Ascending aorta (tissue), 2 donors: ENCODE measurements at places on chromosomes 5 and 9. TPM values are rescaled to one million over a fixed set of nuclear protein-coding genes. Genes with fewer than 3 reads are reported as not detected.

DNA sequence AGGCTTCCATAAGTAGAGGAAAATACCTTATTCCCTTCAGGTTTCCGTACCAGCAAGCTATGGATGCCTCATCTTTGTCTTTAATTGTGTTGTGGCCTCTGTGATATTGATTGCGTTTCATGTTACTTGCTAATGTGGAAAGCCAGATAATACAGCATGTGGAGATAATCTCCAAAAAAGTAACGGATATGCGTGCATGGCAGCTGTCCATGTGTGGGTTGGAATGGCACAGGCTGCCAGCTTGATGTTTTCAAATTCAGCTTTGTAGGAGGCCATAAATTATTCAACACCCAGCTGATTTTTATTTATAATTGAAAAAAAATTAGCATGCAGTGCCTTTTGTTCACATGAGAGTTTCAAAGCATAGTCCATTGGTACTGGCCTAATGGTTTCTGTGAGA is 144.9 kb downstream of the GIN1 start:
- H3K27me3 ChIP-seq = no peaks in the 10 kb centered on the region
- no peak for DNase-seq
- no peak overlapping the region for H3K4me3 ChIP-seq
- H3K4me1 ChIP-seq = peaks cover 8% of the 10 kb centered on the region
- peak overlapping the region; percentile 63 for H3K27ac ChIP-seq
- no peaks in the 10 kb centered on the region for H3K36me3 ChIP-seq

DNA sequence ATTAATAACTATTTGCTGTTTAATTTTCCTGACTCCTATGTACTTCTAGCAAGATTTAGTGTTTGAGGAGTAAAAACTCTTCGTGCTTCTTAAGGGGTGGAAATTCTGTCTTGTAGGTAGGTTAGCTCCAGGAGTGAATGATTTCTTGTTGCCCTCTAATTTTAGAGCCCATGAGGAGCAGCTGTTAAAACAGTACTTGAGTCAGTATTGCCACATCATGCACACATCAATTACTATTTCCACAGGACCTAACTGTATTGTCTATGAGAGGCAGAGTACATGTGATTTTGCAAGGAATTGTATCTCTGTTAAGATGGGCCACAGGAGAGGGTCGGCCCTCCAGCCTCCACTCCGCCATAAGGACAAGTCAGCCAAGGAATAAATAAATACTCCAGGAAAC is 91.2 kb downstream of the PDZD2 start:
- no peaks in the 10 kb centered on the region for H3K4me1 ChIP-seq
- no peaks in the 10 kb centered on the region for H3K27me3 ChIP-seq
- no peak for DNase-seq

GRCh38 chr9:69023650-69024049 is 9.7 kb upstream of the PRKACG start:
- H3K4me1 ChIP-seq = no peaks in the 10 kb centered on the region
- H3K27me3 ChIP-seq = no peaks in the 10 kb centered on the region
- H3K4me3 ChIP-seq = peak overlapping the region; percentile 16
- DNase-seq = no peak

DNA sequence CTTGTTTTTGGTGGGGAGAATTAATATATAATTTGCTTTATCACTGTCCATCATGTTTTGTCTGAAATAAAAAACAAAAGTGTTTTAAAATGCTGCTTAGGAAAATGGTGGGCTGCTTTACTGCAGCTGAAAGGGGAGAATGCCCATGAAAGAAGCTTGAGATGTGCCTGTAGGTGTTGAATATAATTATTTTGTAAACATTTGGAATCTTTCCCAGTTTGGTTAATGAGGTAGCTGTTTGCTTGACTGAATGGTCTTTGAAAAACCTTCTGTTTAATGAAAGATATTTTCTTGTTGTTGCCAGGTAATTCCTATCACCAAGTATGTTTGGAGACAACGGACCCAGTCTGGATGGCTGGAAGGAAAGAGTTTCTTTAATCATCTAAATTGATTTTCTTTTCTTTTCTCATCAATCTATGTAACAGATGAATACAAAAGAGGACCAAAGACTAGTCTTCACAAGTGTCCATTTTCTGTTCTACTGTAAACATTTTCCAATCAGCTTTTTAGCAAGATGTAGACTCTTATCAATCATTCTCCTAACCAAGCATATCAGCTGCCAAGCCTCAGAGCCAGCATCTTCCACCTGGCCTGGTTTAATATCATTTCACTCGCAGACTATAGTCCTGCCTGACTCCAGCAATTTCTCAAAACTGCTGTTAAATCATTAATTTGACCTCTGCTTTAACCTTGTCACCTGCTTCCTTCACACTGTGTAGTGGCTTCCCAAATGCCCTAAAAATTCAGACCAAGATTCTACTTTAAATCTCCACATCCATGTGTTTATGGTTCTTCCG is 441.2 kb upstream of the CHD1 start:
- no peaks in the 10 kb centered on the region for H3K27me3 ChIP-seq
- no peak overlapping the region for H3K4me3 ChIP-seq
- no peaks in the 10 kb centered on the region for H3K36me3 ChIP-seq
- DNase-seq = no peak
- H3K4me1 ChIP-seq = no peaks in the 10 kb centered on the region

GRCh38 chr5:150570333-150570732 is 62.4 kb downstream of the NDST1 start:
- H3K4me1 ChIP-seq = no peaks in the 10 kb centered on the region
- DNase-seq = no peak
- H3K36me3 ChIP-seq = no peaks in the 10 kb centered on the region
- H3K27me3 ChIP-seq = no peaks in the 10 kb centered on the region

DNA sequence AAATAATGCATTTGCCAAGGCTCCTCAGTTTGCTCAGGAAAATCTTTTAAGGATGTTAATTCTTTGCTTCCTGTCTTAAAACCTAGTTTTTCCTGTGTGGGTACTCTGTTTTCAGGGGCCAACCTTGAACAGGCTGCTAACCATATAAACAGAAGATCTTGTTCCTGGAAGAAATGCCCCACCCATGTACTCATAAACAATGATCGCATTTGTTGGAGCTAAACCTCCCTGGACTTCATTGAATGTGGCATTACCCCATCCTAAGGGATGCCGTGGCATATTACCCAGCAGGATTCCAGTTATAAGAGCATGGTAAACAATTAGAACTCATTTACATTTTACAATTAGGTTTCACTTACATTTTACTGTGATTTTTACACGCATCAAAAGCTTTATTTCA is 436.0 kb downstream of the ZNF608 start:
- H3K4me1 ChIP-seq = no peaks in the 10 kb centered on the region
- no peaks in the 10 kb centered on the region for H3K36me3 ChIP-seq
- no peak overlapping the region for H3K27ac ChIP-seq

GRCh38 chr5:5140479-5141338 is 579 bp downstream of the ADAMTS16 start:
- no peaks in the 10 kb centered on the region for H3K36me3 ChIP-seq
- no peaks in the 10 kb centered on the region for H3K4me1 ChIP-seq

DNA sequence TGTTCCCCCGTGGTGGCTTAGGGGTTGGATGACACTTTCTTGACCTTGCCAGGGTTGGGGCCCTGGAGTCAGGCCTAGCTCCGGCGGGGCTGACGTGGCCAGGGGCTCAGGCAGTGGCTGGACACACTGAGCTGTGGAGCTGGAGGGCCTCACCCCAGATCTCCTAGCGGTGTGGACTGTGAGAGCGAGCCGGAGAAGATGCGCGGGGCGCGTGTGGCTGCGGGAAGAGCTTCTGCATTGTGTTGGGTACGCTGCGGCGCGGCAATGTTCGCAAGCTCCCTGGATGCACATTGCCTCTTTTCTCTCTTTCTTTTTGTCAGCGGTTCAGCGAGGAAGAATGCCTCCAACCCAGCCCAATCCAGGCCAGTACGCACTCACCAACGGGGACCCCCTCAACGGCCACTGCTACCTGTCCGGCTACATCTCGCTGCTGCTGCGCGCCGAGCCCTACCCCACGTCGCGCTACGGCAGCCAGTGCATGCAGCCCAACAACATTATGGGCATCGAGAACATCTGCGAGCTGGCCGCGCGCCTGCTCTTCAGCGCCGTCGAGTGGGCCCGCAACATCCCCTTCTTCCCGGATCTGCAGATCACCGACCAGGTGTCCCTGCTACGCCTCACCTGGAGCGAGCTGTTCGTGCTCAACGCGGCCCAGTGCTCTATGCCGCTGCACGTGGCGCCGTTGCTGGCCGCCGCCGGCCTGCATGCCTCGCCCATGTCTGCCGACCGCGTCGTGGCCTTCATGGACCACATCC is 4.8 kb downstream of the NR2F1 start:
- no peak overlapping the region for H3K27ac ChIP-seq
- no peak overlapping the region for H3K4me3 ChIP-seq
- no peak for DNase-seq

- H3K4me1 ChIP-seq = peaks cover 3% of the 10 kb centered on the region
- no peak within 1 kb of the TSS for H3K27ac ChIP-seq
- H3K36me3 ChIP-seq = no peaks in the 10 kb centered on the region
- DNase-seq = no peak
- H3K4me3 ChIP-seq = peak within 1 kb of the TSS; percentile 21
Measured at GRCh38 chr9:136662656-136663581, at the start of gene EGFL7. TSS of gene EGFL7 (plus strand) at chr9:136662916. CDS start at chr9:136668283, 5,367 bp downstream.

DNA sequence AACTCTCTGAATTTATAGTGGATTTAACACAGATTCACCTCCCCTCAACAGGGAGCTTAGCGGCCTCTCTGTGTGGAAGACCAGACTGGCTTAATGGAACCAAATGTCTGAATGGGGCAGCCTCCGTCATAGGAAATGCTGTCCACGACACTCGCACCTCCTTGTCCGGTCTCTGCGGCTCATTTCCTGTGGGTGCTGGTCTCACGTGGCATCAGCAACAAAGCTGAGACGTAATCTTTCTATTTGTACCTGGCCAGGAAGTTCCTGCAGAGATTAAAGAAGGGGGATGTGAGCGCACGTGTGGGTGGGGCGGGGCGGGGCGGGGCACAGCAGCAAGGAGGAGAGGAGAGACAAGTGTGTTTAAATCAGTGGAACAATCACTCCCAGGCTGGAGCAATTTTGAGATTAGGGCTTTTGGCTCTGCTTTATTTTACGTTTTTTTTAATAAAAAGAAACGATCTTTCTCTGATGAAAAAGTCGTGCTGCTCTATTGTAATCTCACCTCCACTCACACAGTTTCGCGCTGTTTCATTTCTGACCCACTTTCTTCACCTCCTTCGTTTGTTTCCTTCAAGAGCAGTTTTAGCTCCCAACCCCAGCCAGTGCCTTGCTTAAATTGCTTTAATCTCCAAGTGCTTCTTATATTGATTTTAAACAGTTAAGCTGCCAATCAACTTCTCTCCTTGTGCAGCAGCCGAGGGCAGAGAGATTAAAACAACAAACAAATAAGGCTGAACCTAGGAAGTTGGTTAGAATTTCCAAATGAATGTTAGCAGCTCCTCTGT is 132.2 kb upstream of the ASTN2 start:
- no peak for DNase-seq
- H3K27me3 ChIP-seq = no peaks in the 10 kb centered on the region
- H3K27ac ChIP-seq = no peak overlapping the region
- no peaks in the 10 kb centered on the region for H3K36me3 ChIP-seq
- no peaks in the 10 kb centered on the region for H3K4me1 ChIP-seq

GRCh38 chr5:21070858-21071257 is 1082.9 kb upstream of the CDH18 start:
- no peaks in the 10 kb centered on the region for H3K4me1 ChIP-seq
- H3K27me3 ChIP-seq = no peaks in the 10 kb centered on the region
- H3K27ac ChIP-seq = no peak overlapping the region

- H3K4me1 ChIP-seq = no peaks in the 10 kb centered on the region
- H3K4me3 ChIP-seq = no peak overlapping the region
- no peak overlapping the region for H3K27ac ChIP-seq
- H3K36me3 ChIP-seq = peaks cover 87% of the 10 kb centered on the region
- DNase-seq = no peak
- no peaks in the 10 kb centered on the region for H3K27me3 ChIP-seq
Measured at GRCh38 chr9:131447600-131447999, 53.7 kb downstream of the PRRC2B start.

DNA sequence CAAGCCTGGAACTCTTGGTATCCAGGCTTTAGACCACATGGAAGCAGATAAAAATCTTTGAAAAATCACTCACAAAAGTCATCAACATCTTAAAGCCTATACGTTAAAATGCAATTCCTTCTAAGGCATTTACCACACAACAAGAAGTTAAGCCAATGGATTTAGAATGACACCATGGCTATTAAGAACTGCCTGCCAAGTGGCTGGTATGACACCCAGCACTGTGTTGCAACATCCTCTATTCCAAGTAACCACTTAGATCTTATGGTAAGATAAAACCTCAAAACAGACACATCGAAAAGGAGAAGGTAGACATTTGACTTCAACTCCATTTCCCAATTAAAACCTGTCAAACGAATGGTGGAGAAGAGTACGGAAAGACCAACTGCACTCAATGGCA is 344.2 kb upstream of the SLC30A5 start:
- no peaks in the 10 kb centered on the region for H3K36me3 ChIP-seq
- DNase-seq = no peak
- no peaks in the 10 kb centered on the region for H3K27me3 ChIP-seq

GRCh38 chr9:33799928-33800704 is 4.8 kb downstream of the PRSS3 start:
- H3K36me3 ChIP-seq = no peaks in the 10 kb centered on the region
- no peak overlapping the region for H3K27ac ChIP-seq
- H3K4me1 ChIP-seq = no peaks in the 10 kb centered on the region
- no peak for DNase-seq

- DNase-seq = no peak
- H3K27me3 ChIP-seq = no peaks in the 10 kb centered on the region
- no peaks in the 10 kb centered on the region for H3K36me3 ChIP-seq
- no peak overlapping the region for H3K4me3 ChIP-seq
- peak overlapping the region; percentile 17 for H3K27ac ChIP-seq
Measured at GRCh38 chr9:70954126-70954525, 167.3 kb downstream of the TRPM3 start.

The IFNA17 gene
- total RNA-seq = not detected

The LCN1 gene
- total RNA-seq = not detected

The TRAPPC13 gene
- total RNA-seq = 7.6 TPM

The TMEM215 gene
- 0.75 TPM for total RNA-seq

The MARCOL gene
- total RNA-seq = not detected
